ENCODE measurements at places on chromosomes 2 and 18.
A peak's percentile ranks its signal among the peaks of the same experiment; 100 is the strongest.

GRCh38 chr2:70723286-70723885 is 44.6 kb downstream of the ADD2 start:
- no peak for DNase-seq

- DNase-seq, result no peak
Measured at GRCh38 chr18:2302628-2303516, 268.4 kb downstream of the METTL4 start.

GRCh38 chr2:46876741-46877384 is 38.7 kb downstream of the MCFD2 start:
- no peak for DNase-seq

DNA sequence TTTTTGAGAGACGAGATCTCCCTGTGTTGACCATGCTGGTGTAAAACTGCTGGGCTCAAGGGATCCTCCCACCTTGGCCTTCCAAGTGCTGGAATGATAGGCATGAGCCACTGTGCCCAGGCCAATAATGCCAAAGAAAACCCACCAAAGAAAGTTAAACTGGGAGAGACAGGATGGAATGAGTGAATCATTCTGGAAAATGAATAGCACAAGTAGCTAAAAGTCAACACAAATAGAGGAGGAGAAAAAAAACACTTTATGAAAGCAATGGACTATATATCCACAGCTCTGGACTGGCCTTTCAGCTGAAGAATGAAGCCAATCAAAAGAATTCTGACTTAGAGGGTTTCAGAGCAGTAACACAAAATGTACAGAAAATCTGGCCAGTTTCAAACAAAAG is 23.9 kb downstream of the IAH1 start:
- DNase-seq, result no peak

DNA sequence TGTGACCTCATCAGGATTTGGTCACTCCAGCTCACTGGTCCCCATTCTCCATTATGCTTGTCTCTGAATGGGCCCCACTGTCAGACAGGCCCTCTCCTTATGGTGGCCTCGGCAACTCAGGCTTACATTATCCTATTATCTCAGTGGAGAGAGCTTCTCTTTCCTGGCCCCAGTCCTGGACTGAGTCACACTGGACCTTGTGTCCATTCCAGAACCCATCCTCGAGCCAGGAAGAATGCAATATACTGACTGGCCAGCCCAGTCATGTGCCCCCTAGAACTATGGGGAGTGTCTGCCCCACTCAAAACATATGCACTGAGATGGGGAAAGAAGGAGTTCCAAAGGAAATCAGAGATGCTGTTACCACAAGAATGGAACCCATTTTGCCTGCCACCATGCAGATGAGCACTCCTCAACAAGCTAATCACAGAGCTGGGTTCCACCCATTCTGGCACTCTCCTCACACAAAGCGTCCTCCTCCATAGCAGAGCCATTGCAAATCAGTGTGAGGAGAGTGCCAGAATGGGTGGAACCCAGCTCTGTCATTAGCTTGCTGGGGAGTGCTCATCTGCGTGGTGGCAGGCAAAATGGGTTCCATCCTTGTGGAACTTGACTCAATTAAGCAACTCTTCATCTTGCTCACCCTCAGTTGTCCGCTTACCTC is 71.9 kb downstream of the CHRNA1 start:
- DNase-seq, result no peak

DNA sequence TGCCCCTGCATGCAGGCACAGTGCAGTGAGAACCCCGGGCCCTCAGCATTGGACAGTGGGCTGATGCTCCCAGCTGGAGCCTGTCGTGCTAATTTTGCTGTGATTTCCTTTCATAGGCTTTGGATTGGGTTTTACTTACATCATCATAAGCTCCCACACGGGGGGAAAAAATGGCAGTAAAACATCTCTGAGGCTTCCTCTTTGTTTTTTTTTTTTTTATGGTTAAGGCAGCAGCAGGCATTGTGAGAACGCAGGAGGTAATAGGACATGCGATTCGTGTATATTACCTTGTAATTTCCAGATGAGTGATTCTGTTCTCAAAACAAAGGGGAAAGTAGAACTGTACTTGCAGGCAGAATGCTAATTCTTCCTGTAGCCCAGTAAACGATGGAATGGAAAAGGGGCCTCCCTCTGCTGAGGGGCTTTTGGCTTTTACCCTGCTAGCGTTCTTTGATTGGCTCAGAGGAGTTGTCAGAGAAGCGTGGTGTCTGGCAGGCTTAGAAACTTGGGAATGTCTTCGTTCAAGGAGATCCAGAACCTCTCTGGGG is 89.7 kb downstream of the NPAS2 start:
- DNase-seq, result no peak

DNA sequence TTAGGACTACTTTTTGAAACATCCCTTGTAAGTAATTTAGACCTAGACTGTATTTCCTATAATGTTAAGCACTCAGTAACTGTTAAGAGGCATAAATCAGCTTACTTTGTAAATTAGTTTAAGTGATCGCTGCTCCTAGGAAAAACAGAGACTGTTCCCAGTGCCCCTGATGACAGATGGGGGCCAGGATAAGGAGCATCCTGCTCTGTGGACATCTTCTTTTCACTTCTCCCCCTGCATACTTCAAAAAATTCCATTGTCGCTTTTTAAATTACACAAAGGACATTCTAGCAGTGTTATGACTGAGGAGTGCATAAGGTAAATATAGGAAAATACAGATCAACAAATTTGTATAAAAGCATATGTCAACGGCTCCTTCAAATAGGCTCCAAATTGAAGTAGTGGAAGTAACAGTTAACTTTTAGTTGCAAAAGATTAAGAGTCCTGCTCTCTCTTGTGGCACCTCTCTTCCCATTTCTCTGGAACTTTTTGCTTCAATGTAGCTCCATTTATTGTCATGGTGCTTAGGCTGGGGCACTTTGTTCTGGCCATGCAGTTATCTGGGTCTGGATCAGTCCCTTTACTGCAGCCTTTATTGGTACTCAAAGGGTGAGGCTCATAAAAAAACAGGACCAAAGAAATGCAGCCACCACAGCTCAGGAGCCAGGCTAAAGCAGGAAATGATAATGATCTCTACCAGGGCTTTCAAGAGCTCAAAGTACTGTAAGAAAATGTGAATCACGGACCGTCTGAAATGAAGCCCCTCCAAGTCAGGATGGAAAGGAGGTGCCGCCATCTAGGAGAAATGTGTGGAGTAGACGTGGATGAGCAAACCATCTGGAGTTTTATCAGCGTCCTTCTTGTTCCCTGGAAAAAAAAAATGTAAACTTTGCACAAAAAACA is 162.1 kb upstream of the ZNF516 start:
- no peak for DNase-seq

DNA sequence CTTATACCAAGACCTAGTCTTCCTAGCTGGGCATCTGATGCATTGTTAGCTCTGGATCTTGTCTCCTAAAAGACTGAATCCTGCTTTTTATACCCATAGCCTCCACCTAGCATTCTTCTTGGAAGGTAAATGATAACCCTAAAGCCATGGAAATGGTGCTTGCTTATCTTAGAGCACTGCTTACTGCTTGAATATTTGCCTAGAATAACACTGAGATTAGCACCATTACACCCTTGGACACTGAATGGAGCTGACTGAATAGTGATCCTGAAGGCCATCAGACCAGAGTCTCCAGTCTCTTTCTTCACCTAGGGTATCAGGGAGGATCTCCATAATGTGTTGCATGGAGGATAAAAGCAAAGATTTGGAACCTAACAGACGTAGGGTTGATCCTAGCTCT is 50.3 kb upstream of the UGP2 start:
- DNase-seq, result no peak

GRCh38 chr18:58349650-58350049 is 279.2 kb downstream of the ALPK2 start:
- no peak for DNase-seq

- no peak for DNase-seq
Measured at GRCh38 chr2:145137901-145138300, 618.0 kb upstream of the ZEB2 start.

DNA sequence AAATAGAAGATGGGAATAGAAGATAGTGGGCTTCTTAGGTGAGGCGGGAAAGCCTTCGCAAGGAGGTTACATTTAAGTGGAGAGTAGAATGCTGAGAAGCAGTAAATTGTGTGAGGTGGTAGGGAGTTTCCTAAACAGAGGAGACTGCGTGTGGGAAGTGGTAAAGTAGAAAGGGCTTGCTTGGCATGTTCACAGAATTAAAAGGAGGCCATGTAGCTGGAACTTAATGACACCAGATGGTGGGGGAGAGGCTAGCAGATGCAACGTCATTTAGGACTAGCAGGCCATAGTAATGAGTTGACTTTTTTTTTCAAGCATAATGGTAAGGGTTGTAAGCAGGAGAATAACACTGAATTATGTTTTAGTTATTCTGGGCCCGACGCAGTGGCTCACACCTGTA is 13.0 kb upstream of the RTN4 start:
- DNase-seq, result no peak

- no peak for DNase-seq
Measured at GRCh38 chr2:13581471-13581870, 864.7 kb downstream of the TRIB2 start.

DNA sequence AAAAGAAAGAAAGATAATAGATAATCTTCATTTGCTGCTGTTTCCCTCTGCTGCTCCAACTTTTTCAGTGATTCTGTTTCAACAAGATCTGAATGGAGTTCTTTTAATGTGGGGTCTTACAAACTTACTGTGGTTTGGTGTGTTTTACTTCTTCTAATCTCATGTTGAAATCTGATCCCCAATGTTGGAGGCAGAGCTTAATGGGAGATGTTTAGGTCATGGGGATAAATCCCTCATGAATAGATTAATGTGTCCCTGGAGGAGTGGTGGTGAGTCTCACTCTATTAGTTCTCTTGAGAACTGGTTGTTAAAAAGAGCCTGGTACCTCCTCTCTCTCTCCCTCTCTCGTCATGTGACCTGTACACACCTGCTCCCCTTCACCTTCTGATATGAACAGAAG is 442.4 kb downstream of the EPHA4 start:
- no peak for DNase-seq

GRCh38 chr2:44553456-44553855 is 191.7 kb downstream of the CAMKMT start:
- DNase-seq, result no peak

- DNase-seq, result peak; percentile 76
Measured at GRCh38 chr2:159904127-159904958, 106.3 kb upstream of the CD302 start.

DNA sequence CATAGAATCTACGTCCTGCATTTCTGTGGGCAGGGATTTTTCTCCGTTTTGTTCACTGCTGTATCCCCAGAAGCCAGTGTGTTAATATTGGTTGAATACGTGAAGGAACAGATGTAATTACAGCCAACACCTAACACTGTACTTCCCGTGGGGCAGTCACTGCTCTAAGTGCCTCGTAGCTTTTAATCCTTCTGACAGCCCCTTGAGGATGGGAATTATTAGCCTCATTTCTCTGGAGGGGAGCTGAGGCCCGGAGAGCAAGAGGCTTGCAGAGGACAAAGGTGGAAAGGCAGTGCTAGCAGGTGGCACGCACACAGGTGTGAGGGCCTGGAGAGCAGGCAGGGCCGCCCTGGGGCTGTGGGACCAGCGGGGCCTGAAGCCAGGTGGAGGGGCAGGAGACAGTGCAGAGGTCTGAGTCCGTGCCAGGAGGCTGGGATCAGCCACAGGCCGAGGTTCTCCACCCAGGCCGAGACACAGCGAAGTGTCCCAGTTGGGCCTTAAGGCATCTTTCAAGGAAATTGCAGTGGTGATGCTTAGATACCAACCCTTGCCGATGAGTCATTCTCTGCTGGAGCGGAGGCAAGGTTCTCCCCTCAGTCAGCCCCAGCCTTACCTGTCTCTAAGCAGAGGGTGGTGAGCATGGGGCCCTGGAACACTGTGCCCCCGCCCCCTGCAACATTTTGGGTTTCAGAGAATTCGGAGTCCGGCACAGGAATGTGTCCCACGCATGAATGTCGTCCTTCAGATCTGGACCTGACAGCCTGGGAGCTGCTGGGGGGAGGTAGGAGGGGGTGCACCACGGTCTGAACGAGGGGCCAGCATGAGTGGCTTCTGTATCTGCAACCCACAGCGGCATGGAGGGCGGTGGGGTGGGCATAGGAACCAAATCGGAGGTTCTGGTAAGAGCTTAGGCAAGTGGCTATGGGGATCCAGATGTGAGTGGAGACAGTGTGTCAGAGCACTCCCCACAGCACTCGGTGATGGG is 122.6 kb downstream of the GBX2 start:
- no peak for DNase-seq

DNA sequence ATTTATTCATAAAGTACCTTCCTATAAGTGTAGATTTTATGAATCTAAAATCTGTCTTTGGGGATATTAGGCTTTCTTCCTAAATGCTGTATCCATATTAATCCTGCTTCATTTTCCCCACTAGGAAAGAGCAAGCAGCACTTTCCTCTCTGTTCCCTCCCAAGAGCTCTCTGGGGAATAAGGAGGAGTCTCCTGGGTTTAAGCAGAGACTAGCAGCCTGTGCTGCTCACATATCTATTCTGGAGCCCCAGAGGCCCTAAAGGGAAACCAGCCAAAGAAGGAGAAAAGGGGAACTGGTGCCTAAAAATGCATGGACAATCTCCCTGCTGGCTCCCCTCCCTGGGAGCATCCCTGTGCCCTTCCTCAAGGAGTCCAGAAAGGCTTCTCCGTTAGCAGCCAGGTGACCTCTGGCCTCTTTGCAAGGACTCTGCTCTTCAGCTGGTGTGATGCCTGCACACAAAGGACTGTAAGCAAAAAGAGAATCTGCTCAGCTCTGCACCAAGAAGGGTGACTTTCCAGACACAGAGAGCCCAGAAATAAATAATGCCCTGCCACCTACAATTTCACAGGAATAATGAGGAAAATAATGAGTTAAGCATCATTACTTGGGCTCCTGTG is 270.6 kb downstream of the SS18 start:
- DNase-seq, result no peak

GRCh38 chr18:32922951-32923430 is 150.2 kb upstream of the KLHL14 start:
- DNase-seq, result no peak

GRCh38 chr2:240324312-240325015 is 111.0 kb upstream of the GPC1 start:
- no peak for DNase-seq

- no peak for DNase-seq
Measured at GRCh38 chr2:144669196-144669987, 149.5 kb upstream of the ZEB2 start.

DNA sequence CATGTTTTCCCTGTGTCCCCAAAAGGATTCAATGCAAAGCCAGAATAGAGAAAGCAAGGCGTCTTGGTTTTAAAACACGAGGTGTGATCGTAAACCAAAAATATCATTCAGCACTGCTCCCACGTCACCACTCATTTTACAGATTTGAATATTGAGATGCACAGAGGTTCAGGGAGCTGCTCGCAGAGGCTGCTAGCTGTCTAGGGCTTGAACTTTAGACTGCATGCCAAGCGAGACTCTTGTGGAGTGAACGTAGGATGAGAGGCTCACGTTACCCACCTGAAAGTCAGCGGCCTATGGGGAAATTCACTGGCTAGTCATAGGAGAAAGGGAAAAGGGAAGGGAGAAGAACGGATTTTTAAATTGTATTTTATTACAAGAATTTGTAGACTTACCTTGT is 130.1 kb downstream of the MBP start:
- DNase-seq, result no peak

DNA sequence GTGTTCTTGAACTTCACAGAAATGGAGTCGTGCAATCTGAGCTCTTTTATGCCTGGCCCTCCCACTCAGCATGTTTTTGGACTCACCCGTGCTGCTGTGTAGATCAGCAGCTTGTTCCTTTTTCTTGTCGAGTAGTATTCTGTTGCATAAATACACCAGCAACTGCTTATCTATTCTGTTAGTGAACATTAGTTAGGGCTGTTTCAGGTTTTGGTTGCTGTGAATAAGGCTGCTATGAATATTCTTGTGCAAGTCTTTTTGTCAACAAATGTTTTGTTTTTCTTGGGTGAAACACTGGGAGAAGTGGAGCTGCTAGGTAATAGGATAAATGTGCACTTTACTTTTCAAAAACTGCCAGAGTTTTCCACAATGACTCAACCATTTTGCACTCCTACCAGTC is 15.3 kb upstream of the CIDEA start:
- no peak for DNase-seq
